ENCODE measurements at places on chromosomes 7 and 10.

DNA sequence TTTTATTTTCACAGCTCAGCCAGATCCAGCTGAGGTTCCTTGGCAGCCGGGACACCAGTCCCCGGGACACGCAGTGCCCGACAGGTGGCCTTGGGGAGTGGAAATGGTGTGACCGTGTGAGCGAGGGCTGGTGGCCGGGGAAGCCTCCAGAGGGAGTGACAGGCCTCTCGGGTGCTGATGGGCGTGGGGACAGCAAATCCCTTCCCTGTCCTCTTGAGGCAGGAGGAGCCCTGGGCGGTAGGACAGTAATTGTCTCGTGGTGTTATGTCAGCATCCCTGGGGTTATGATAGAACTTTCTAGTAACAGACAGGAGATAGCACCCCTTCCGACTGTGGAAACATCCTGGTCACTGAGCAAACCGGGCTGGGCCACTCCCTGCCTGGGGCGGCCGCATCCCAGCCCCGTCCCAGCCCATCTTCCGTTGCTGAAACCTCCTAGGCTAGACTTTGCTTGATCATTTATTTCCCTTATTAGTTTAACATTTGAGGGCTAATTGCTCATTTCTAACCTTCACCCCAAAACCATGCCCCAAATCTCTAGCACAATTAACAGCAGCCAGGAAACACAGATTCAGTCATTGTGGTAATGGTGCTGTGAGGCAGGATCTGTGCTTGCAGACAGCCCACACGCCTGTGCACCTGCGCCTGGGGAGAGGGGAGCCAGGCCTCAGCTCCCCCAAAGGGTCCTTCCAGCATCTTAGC is 63.3 kb downstream of the ELFN1 start:
- DNase-seq: no peak

DNA sequence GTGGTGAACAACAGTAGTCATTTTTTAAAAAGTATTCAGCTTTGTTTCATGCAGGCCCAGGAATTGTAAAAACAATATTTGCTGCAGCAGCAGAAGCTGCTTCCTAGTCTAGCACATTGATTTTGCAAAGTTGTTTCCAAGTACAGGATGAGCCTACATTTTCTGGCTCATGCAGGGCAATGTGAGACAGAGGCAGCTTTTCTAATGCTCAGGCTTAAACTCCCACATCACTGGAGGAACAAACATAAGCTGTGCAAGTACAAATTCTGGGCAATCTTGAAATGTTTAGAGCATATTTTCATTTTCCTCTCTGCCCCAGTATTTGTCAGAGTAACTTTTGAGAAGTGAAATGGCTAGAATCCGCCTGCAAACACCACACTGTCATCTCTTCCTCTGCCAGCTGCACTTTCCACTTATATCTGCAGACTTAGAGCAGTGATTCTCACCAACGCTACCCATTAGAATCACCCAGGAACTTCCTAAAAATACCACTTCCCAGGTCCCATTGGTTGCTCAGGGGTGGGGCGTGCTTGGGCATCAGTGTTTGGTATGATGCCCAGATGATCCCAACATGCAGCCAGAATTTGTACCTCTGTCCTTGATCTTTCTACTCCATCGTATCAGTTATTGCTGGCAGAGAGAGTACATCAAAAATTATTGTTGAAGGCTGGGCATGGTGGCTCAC is 304.1 kb upstream of the LRGUK start:
- no peak for DNase-seq

DNA sequence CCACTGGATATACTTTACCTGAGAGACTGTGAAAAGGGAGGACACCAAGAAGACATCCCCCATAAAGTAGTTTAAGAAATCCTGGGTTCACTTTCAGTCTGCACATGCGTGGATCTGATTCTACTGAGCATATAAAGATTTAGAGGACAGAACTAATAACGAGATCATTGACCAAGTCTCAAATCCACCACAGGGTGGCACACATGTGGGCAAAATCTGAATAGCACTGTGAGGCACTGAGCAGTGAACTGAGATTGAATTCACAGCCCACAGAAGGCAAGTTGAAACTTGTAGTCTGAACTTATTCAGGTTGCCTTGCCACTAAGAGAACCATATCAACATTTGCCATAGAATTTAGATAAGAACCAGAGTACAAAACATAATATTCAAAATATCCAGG is 818.6 kb downstream of the GRID1 start:
- peak; percentile 41 for DNase-seq

DNA sequence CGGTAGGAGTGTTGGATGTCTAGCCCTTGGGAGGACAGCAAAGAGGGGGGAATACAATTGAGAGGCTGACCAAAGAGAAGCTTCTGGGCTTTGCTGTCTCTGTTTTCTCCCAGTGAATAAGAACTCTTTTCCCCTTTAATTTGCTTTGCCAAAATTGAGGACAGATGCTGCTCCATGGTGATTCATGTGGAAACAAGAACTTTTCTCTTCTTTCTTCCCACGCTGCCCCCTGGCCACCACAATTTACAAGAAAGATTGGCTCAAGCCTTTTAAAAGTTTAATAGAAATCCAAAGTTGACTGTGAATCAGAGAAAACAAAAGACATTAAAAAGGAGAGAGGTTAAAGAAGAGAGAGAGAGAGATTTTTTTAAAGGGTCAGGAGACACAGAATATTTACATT is 49.0 kb downstream of the PRR15 start:
- DNase-seq: no peak

GRCh38 chr10:58175990-58176900 is 91.4 kb downstream of the IPMK start:
- DNase-seq: no peak

GRCh38 chr7:151837285-151838042 is 39.5 kb downstream of the PRKAG2 start:
- DNase-seq: no peak

- DNase-seq: no peak
These were observed 112.4 kb downstream of the BICC1 start for GRCh38 chr10:58625070-58625469.

GRCh38 chr10:94524146-94524545 is 21.4 kb upstream of the HELLS start:
- DNase-seq: no peak

GRCh38 chr10:133044401-133044811 is 43.3 kb upstream of the ADGRA1 start:
- DNase-seq: peak; percentile 76

DNA sequence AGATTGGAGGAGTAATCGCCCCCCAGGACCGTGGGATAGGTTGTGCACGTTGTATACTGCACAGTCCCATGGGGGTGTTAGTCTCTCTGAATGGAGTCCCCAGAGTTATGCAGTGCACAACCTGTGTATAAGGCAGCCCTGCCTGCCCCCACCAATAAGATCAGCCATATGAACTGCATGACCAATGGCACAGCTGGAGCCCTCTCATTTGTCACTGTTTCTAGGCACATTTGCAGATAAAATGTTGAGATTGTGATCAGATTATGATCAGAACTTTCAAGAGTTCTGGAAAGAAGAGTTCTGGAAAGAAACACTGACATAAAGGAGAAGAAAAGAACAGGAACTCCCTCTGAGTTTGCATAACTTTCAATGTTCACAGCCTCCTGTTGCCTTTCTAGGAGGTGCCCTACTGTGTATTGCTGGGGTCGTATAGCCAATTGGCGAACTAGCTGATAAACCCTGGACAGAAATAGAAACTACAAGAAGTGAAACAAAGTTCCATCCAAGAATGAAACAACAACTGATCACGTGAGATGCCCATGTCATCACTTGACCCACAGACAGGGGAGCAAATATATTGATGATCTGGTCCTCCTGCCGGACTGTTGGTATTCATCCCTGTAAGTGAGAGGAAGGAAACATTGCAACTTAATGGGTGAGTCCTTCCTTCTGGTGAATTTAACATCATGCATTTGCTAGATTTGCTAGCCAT is 49.6 kb upstream of the TOMM7 start:
- DNase-seq: no peak

- DNase-seq: no peak
These were observed 32.7 kb downstream of the SLC29A3 start for GRCh38 chr10:71351628-71352319.

DNA sequence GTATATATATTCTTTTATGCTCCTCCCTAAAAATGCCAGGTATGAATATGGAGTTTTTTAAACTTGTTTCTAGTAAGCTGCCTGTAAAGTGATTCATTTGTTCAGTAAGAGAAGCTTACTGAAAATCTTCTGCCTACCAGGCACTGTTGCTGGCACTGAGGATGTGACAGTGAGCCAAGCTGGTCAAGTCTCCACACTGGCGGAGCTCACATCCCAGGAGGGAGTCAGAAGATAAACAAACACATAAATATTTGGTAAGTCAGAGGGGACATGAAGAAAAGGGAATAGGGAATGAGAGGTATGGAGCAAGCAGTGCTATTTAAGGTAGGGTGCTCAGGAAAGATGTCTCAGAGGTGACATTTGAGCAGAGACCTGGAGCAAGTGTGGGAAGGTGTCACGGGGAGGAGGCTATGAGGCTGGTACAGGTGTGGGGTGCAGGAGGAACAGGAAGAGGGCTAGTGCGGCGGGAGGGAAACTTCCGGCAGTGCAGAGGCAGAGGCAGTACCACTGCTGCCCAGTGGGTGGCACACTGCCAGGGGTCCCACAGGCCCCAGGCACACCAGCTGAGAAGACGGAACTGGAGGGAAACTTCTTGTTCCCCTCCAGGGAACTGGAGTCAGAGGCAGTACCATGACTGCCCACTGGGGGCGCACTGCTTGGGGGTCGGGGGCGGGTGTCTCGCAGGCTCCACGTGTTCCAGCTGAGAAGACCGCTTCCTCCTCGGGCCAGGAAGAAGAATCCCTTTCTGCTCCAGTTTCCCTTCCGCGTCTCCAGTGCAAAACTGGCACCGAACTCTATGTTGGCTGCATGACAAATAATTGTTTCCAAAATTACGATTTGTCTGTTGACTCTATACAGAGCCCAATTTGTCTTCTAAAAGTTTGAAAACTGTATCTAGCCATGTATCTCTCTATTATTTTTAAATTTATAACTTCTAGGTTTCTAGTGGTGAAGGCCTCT is 161.0 kb downstream of the TEX36 start:
- no peak for DNase-seq

GRCh38 chr7:24718431-24718831 is 38.8 kb downstream of the GSDME start:
- no peak for DNase-seq

- no peak for DNase-seq
These were observed 31.3 kb downstream of the THNSL1 start for GRCh38 chr10:25047591-25048301.

DNA sequence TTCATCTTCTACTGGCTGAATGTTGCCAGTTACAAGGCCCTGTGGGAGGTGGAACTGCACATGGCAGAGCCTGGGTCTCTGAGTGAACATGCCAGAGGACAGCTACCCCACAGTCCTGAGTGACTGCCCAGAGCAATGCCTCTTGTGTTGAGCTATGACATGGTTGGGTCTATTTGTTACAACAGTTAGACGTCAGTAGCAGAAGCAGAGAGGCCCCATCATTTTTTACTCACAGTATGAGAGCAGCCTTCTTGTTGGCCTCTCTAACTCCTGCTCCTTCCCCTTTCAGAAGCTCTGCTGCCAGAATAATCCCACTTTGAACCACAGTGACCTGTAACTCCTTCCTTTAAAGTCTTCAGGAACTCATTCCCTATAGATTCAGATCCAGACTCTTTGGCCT is 30.8 kb upstream of the NRP1 start:
- DNase-seq: no peak

- DNase-seq: no peak
These were observed 107.6 kb downstream of the VIPR2 start for GRCh38 chr7:159036916-159037605.

Measured in right hindlimb (tissue), 1 donor.